ENCODE measurements at places on chromosomes 13 and 19.

- DNase-seq, result no peak
These were observed 1293.9 kb downstream of the PCDH9 start for GRCh38 chr13:65936249-65936648.

GRCh38 chr13:29676941-29677452 is 81.5 kb upstream of the SLC7A1 start:
- DNase-seq, result no peak

- no peak for DNase-seq
These were observed 74.3 kb upstream of the ATP12A start for GRCh38 chr13:24605923-24606372.

GRCh38 chr13:51524312-51524711 is 60.0 kb upstream of the WDFY2 start:
- DNase-seq, result no peak

GRCh38 chr13:49472186-49472585 is 23.6 kb upstream of the PHF11 start:
- DNase-seq, result no peak

DNA sequence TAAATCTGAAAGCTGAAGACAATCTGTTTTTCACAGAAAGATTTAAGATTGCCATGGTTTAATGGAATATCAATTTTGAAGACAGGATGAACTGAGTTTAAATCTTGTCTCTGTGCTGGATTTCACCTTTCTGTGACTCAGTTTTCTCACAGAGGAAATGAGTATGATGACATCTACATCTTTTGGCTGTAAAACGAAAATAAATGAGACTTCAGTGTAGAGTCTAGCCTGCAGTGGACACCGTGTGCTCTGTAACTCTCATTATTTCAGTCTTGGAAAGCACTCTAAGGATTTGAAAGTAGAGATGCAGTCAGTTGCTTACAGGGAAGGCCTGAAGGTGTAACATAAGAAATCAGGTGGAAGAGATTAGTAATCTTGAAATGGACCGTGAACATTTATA is 150.4 kb downstream of the NALCN start:
- DNase-seq, result no peak

DNA sequence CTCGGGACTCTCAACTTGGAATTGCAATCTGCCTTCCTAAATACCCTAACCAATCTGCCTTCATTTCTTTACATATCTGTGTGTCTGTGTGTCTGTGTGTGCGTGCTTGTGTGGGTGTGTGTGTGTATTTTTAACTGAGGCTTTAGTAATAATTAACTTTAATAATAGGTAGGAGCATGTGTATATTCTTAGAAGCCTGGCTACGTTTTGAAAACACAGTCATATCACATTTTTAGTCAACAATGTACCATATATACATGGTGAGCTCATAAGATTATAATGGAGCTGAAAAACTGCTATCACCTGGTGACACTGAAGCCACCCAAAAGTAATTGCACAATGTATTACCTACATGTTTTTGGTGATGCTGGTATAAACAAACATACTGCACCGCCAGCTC is 65.4 kb upstream of the ATXN8OS start:
- no peak for DNase-seq

GRCh38 chr13:99663908-99664307 is 162.6 kb downstream of the TM9SF2 start:
- no peak for DNase-seq

DNA sequence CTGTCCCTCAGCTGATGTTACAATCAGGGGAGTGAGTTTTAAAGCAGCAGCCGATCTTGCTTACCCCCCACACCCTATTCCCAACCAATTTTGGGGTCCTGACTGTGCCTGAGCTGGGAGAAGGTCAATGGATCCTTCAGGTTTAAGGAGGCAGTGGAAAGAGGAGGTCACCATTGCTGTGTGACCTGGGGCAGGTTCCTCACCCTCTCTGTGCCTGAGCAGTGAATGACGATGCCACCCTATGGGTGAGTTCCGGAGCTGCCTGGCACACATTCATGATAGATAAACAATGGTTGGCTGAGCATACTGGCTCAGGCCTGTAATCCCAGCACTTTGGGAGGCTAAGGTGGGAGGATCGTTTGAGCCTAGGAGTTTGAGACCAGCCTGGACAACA is 20.3 kb upstream of the JUND start:
- no peak for DNase-seq

- DNase-seq, result no peak
These were observed 4.3 kb downstream of the F2RL3 start for GRCh38 chr19:16892868-16893685.

DNA sequence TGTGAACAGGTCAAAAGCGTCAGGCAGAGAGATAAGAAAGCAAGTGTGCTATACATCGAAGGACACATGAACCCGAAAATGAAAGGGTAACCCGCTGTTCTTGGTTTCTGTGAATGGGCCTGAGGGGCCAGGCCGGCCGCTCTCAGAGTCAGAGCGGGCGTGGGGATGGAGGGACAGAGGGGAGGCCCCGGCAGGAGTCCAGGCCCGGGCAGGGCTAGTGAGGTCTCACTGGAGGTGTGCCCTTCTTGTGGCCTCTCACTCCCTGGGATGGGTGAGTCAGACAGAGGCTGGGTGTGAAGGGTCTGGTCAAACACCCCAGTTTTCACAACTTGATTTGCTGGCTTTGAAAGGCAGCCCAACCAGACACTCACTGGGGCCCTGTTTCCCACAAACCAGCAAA is 17.4 kb upstream of the NDUFS7 start:
- no peak for DNase-seq

- no peak for DNase-seq
These were observed 2.7 kb downstream of the COL5A3 start for GRCh38 chr19:10007371-10008183.

DNA sequence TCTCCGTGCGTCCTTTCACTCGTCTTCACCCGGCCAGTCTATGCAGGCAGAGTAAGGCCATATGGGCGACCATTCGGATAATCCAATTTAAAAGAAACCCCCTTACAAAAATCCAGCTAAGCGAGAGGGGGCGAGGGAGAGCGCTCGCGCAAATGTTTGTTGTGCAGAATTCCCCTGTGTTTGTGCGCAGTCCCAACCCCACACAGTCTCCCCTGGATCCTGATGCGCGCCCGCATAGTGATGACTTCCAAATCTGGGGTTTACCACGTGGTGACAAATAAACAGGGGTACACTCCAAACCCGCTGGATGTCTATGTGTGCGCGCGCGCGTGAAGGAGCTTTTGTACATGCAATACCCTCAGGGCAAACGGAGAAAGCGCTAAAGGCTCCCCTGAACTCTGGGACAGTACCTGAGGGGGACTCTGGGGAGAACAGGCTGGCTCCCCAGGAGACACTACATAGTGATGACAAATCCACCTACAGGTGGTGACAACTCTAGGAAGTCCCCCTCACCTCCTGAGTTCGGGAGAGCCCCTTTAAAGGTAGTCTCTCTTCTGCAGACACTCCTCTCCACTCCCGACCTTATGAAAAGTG is 8.5 kb downstream of the SOX21 start:
- peak; percentile 73 for DNase-seq

GRCh38 chr13:23470790-23471614 is 37.5 kb upstream of the SACS start:
- DNase-seq, result no peak

DNA sequence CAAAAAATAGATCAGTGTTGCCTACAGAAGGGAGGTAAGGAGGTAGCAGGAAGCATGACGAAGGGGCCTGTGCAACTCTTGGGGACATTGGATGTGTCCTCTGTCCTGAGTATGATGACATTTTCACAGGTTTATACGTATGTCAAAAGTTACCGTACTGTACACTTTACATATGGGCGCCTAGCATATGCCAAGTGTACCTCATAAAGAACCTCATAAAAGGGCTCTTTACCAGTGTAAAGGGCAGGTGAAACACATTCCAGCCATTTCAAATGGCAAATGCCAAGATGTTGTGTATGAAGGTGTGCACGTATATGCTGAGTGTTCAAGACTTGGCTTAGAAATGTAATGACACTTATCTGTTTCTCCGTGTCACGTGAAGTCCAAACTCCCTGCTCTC is 573.4 kb downstream of the EFNB2 start:
- no peak for DNase-seq

GRCh38 chr19:1655131-1655981 is 2.9 kb upstream of the TCF3 start:
- no peak for DNase-seq

DNA sequence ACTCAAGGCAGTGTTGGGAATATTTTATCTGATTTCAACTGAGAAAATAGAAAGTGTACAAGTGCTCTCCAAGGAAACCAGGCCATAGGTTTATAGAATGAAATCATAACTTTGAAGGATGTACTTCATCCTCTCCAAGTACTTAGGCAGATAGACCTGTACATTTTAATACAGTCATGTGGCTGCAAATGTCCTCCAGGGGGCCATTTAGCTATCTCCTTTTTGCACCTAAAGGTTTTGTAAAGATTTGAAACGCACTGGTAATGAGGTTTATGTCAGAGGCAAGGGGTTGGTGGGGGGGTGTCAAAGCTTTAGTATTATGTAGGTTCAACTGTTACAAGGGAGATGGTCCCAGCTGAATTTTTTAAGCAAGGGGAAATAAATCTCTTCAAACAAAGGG is 364.4 kb downstream of the DCT start:
- DNase-seq, result no peak

DNA sequence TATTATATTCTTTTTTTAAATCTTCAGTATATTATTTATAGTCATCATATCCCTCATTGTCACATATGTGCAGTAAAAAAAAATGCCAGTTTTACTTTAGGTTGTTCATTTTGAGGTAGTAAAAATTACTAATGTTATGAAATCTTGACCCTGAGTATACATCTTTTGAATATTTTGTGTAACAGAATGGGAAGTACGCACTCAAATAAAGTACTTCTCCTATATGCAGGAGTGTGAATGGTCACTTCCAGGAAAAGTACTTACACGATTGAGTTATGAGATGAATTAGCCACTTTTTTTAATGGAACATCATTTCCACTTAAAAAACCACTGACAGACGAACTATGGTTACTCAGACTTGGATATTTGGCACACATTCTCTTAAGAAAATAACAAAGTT is 58.5 kb downstream of the C13orf42 start:
- DNase-seq, result no peak

DNA sequence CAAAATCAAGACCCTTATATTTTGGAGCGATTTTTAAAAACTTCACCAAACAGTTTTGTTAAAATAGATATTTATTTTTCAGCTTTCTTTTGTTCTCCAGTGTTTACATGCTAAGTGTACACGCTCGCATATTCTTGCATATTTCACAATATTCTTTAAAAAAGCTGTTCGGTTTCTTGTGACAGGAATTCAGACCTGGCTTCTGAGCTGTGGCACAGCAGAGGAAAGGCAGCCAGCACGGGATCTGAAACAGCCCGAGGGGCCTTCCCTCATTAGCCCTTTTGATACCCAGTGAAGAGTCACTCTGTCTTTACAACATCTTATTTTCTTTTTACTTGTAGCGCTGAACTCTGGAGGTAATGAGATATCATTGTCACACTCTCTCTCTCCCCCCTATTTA is 234.0 kb downstream of the B3GLCT start:
- no peak for DNase-seq

GRCh38 chr13:80559944-80560343 is 219.0 kb upstream of the SPRY2 start:
- DNase-seq, result no peak

DNA sequence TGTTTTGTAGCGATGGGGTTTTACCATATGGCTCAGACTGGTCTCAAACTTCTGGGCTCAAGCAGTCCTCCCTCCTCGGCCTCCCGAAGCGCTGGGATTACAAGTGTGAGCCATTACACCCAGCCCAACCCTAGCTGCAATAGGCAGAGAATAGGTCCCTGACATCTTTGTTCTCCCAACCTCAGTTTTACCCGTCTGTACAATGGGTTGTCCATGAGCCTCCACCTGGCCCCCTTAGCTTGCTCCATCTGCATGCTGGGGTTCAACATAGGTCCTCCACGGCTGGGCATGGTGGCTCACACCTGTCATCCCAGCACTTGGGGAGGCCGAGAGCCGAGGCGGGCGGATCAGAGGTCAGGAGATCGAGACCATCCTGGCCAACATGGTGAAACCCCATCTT is 14.4 kb downstream of the NFIC start:
- DNase-seq, result no peak

DNA sequence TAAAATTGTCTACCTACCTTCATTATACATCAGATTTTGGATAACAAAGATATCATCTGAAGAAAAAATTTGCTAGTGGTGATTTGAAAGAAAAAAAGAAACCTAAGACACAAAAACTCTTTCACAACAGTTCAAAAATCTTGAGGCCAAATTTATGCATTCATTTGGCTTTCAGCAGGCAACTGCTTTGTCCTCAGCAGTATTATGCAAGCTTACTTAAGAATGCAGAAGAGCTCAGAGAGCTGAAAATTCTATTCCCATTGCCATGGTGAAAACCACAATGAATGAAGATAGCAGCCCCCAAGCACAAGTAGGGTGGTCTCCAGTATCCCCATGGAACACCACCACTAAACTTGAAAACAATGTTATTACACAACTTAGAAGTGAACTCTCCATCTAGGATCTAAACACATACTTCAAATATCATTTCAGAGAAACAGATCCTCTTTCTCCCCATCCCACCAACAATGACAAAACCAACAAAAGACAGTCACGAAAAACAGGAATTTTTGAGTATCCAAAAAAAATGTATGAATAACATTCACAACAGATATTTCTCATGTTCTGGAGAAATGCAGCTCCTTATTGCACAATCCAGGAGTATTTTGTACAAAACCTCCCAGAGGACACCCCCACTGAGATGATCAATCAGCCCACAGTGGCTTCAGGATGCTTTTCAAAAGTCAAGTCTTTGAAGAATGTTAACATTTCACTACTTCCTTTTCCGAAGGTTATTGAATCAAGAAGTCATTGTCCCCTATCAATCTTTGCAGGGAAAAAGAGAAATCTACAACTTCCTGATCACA is 192.7 kb downstream of the LHFPL6 start:
- DNase-seq, result no peak

- DNase-seq, result no peak
These were observed at the start of gene RASAL3 for GRCh38 chr19:15464394-15465385. RASAL3 (minus strand) TSS chr19:15464544; CDS start chr19:15464358, 186 bp downstream.

- no peak for DNase-seq
These were observed 415.6 kb downstream of the DCT start for GRCh38 chr13:94063848-94064247.

DNA sequence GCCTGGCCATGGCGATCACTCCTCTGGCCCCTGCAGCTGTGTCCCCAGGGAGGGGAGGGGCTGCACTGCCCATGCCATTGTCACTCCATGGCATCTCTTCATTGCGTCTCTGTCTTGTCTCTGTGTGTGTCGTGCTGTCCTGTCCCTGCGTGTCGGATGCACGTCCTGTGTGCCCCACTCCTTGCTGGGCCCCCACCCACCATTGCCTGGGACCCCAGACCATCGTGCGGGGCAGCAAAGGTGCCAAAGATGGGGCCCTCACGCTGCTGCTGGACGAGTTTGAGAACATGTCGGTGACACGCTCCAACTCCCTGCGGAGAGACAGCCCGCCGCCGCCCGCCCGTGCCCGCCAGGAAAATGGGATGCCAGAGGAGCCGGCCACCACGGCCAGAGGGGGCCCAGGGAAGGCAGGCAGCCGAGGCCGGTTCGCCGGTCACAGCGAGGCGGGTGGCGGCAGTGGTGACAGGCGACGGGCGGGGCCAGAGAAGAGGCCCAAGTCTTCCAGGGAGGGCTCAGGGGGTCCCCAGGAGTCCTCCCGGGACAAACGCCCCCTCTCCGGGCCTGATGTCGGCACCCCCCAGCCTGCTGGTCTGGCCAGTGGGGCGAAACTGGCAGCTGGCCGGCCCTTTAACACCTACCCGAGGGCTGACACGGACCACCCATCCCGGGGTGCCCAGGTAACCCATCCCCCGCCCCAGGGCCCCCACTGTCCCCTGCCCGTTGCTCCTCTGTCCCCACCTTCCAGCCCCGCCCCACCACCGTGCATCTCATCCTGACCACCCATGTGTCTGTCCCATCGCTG is 23.9 kb upstream of the NCCRP1 start:
- DNase-seq, result no peak

All from osteocyte (in vitro differentiated cells).